ENCODE measurements at places on chromosomes 7 and 10.

DNA sequence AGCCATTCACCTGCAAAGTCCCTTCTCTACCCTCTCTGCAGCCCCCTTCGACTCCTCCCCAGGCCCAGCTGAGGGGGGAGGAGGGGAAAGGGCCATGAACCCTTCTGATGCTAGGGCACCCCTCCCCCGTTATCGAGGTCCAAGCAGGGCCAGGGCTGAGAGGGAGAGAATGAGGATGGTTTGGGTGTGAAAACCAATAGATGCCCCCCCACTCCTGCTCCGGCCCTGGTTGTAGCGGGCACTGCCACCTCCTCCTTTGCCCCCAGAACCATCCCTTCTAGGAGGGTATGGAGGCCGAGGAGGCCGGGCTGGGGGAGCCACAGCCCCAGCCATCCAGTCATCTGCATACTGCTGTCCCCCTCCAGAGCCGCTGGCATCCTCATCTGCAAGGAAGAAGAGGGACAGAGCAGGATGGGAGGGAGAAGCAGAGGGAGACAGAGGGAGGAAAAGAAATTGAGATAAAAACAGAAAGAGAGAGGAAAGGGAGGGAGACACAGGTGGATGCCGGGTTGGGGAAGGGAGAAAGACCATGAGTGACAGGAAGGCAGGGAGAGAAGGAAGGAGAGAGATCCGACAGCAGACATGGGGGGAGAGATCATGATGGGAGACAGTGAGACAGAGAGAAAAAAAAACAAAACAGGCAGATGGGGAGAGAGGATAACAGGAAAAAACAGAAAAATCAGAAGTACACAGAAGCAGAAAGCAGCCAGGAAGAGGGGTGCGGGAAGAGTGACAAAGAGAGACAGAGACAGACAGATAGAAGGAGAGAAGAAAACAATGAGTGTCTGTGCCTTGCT is 1.9 kb upstream of the GAL3ST4 start:
- DNase-seq, result no peak

GRCh38 chr7:405489-406211 is 114.0 kb downstream of the PDGFA start:
- DNase-seq, result no peak

DNA sequence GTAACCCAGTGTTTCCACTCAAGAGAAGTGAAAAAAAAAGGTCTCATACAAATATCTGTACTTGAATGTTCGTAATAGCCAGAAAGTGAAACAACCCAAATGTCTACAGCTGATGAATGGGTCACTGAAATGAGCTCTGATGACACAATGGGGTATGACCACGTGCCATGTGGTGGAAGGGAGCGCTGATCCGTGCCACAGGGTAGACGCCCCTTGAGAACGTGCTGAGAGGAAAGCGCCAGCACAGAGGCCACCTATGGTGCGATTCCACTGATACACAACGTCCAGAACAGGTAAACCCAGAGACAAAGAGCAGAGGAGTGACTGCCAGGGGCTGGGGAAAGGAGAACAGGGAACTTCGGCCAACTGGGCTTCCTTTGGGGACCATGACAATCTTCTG is 50.3 kb downstream of the MAD1L1 start:
- no peak for DNase-seq

GRCh38 chr10:132848951-132849545 is 63.1 kb upstream of the NKX6-2 start:
- no peak for DNase-seq

GRCh38 chr7:91082852-91083495 is 181.3 kb upstream of the FZD1 start:
- no peak for DNase-seq

- peak; percentile 27 for DNase-seq
Measured at GRCh38 chr10:104351061-104351702, 2.5 kb upstream of the CFAP58 start.

DNA sequence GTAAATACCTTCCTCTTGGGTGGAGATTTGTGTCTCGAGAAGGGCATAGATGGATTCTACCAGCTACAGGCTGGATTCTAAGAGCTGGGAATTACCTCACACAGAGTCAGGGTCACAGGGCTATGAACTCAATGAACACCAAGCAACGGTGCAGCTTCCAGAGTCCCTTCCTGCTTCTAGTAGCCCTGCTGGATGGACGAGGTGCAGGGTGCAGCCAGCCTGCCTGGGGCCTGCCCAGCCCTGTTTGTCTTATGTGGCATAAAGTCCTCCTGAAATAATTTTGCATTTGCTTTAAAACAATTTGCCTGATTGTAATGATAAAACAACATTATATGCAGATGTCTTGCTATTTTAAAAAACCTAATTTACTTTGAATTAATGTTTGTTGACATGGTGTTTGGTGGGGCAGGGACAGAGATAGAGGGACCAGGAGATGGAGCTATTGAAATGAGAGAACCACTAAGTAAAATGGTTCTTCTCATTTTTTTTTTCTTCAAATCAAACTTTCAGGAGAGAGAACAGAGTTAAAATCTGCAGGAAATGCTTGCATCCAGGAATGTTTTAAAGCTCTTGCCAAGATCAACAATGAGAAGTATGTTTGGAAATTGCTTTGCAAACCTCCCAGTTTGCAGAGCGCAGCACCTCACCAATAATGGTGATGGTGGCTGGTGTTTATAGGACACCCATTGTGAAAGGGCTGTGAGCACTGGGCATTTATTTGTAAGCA is 305.4 kb upstream of the PODXL start:
- DNase-seq, result no peak

DNA sequence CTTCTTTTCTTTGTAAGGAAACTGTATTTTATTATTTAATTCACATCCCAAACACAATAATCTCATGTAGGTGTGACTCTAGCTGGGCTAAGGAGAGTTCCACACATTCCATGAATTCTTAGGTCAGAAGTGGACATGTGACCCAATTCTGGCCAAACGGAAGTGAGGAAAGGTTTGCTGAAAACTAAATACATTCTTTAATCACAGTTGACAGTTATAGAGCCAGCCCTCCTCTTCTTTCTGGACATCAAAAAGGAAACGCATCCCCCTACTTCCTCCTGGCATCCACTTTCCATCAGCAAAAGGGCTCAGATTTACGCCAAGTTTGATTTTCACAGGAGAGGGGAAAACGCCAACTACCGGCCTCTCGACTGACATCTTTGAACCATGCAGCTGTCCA is 774.4 kb upstream of the POM121L12 start:
- no peak for DNase-seq

- no peak for DNase-seq
Measured at GRCh38 chr7:146772601-146773000, 656.0 kb downstream of the CNTNAP2 start.

DNA sequence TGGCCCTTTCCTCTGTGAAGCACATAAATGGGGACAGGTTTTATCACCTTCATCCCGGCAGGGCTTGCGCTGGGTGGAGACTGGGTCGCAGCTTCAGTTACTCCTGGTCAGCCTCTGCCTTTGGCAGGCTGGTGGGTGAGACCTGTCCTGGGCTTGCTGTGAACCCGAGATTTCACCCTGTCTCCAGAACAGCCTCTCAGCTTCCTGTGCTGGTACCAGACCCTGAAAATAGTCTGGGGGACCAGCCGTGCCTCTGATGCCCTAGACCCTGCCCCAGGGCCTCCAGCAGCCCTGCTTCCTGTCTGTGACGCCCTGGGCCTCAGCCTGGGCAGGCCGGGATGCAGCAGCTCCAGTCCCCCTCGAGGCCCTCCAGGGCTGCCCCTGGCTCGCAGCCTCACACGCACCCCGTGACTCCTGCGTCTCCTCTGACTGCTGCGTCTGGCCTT is 13.2 kb upstream of the PWWP2B start:
- no peak for DNase-seq

GRCh38 chr7:46880508-46881196 is 701.3 kb downstream of the TNS3 start:
- no peak for DNase-seq

DNA sequence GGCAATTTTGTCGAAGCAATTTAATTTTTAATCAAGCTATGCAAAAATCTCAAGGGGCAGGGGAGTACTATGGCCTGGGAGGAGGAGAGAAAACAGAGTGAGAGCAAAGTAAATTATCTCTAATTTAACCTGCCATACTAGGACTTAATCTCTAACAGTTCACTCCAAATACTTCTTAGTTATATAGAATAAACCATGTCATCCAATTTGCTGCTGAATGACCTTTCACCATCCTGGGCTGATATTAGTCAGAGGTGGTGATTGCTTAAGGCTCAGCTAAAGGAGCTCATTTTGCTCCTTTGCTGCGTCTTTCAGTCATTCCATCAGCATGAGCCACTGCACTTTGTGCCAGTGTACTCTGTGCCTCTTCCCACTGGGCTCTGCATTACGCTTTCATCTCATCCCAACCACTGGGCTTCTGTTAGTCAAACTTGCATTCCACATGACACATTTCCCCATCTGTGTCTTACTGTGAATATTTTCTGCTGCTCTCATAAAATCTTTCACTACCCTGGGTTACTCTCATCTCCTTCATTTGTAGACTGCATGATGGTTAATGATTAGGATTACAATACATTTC is 84.3 kb downstream of the CD36 start:
- no peak for DNase-seq

DNA sequence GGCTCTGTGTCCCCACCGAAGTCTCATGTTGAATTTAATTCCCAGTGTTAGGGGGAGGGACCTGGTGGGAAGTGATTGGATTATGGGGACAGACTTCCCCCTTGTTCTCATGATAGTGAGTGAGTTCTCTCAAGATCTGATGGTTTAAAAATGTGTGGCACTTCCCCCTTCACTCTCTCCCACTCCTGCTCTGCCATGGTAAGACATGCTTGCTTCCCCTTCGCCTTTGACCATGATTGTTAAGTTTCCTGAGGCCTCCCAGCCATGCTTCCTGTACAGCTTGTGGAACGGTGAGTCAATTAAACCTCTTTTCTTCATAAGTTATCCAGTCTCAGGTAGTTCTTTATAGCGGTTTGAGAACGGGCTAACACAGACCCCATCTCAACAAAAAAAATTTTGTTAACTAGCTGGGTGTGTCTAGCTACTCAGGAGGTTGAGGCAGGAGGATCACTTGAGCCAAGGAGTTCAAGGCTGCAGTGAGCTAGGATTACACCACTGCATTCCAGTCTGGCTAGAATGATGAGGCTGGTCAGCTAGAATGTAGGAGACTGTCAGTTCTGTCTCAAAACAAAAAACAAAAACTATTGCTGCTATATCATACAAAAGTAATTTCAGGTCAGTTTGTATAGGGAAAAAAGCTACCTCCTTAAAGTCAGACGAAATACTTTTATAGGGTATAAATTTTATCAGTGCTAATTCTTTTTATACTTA is 57.7 kb downstream of the ATAD1 start:
- no peak for DNase-seq

- no peak for DNase-seq
Measured at GRCh38 chr7:71769326-71769725, 637.4 kb downstream of the GALNT17 start.

DNA sequence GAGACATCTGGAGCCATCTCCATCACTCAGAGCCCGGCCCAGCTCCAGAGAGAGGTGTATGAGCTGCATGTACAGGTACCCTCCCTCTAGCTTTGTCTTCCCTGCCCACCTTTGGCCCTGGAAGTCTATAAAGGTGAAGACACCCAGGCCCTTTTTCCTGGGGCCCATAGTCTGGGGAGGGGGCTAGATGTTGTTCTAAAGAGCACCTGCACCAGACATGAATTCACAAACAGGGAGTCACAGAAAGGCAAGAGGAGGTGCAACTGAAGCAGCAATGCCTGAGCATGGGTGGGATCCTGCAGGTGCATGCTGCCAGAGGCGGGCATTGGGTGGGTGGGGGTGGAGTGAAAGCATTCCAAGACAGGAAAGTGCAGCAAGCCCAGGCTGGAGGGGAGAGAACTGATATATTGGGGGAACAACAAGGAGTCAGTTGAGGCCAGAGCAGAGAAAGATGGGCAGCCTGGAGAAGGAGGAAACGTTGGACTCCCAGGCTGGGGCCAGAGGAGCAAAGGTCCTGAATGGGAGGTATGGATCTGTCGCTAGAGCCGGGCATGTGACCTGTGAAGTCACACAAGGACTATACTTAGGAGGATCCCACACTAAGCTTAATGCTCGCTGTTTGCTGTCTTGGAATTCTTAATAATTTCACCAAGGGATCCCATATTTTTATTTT is 11.7 kb downstream of the CDHR1 start:
- no peak for DNase-seq

DNA sequence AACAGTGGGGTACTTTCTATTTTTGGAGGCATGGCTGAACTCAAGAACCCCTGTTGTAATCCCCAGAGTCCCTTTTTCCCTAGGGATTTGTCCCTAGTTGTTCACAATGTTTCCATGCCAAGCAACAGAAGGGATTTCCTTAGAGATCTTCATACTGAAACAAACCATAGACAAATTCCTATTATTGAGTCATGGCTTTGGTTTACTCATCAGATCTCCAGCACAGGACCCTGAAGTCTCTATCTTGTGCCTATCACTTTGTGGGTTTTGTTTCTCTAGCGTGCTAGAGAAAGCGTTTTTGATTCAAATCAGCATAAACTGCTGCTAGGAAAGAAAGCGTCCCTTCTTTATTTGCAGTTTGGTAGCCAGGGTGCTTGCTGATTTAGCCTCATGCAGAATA is 165.0 kb downstream of the BAMBI start:
- DNase-seq, result no peak

DNA sequence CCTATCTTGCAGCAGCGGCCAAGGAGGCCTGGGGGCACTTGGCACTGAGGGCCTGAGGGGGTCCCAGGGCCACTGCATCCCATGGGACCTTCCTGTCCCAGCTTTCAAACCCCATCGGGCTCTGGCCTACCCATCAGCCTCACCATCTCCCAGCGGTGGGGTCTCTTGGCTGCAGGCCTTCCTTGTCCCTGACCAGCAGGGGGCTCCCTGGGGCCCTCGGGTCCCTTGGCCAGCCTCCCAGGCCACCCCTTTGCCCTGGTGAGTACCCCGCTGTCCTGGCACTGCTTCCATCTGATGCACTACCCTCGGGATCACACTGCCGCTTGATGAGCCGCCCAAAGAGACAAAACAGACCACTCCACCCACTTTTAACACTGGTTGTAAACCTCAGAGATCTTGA is 43.5 kb downstream of the YKT6 start:
- peak; percentile 58 for DNase-seq

- no peak for DNase-seq
Measured at GRCh38 chr7:103871473-103871872, 118.0 kb downstream of the RELN start.

GRCh38 chr7:544338-545221 is 24.9 kb upstream of the PDGFA start:
- DNase-seq, result no peak

DNA sequence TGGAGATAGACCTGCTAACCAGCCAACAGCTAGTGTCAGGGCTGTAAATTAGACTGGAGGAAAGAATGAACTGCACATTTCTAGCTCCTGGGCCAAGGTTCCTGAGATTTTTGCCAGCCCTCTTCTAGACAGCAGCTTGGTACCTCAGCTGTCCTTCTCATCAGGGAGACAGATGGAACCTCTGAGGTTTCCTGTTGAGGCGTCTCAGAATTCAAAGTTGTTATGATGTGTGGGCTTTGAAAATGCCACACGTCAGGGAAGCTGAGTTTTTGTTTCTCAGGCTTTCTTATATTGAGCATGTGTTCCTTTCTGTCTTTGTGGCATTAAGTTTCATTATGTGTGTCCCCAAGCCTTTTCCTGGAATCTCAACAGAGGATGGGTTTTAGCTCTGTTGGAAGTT is 736.6 kb downstream of the AUTS2 start:
- DNase-seq, result peak; percentile 23

All from activated CD8-positive, alpha-beta T cell treated with anti-CD3 and anti-CD28 coated beads for 36 hours (primary cell).